Dermis microvascular lymphatic vessel endothelial cell (primary cell): ENCODE measurements at places on chromosomes 4 and X. TPM values are rescaled to one million over a fixed set of nuclear protein-coding genes. Genes with fewer than 3 reads are reported as not detected.

DRD5 gene
- not detected in 2 replicates for total RNA-seq

NMU gene
- total RNA-seq = 0.13 TPM in 1 of 2 replicates, not detected in the other

UGT2A3 gene
- not detected in 2 replicates for total RNA-seq

FAT1 gene
- 0.90 and 2.3 TPM in 2 replicates for total RNA-seq

RHOXF2 gene
- total RNA-seq = not detected in 2 replicates

PDGFRA gene
- total RNA-seq = 0.13 and 0.39 TPM in 2 replicates

TXLNG gene
- 4.9 and 5.3 TPM in 2 replicates for total RNA-seq

OPHN1 gene
- total RNA-seq = 5.5 and 7.1 TPM in 2 replicates

ANAPC10 gene
- total RNA-seq = 19.1 and 21.2 TPM in 2 replicates

DUX4 gene
- total RNA-seq = not detected in 2 replicates

CDKL2 gene
- 0.13 TPM in 2 replicates for total RNA-seq

AR gene
- 0.26 and 0.38 TPM in 2 replicates for total RNA-seq

CC2D2A gene
- 3.2 and 3.4 TPM in 2 replicates for total RNA-seq
